Activated CD4-positive, alpha-beta T cell treated with anti-CD3 and anti-CD28 coated beads, Interleukin-2, Interleukin-6, amounts not matched to agents 100 ng/mL and 50 ng/mL, durations not matched to agents 16 hours and 8 hours (primary cell): ENCODE measurements at places on chromosomes 12 and 14.

GRCh38 chr12:106647793-106648514 is 65.2 kb downstream of the RFX4 start:
- no peak for DNase-seq

GRCh38 chr14:83874662-83875061 is 1655.3 kb upstream of the FLRT2 start:
- DNase-seq = no peak

DNA sequence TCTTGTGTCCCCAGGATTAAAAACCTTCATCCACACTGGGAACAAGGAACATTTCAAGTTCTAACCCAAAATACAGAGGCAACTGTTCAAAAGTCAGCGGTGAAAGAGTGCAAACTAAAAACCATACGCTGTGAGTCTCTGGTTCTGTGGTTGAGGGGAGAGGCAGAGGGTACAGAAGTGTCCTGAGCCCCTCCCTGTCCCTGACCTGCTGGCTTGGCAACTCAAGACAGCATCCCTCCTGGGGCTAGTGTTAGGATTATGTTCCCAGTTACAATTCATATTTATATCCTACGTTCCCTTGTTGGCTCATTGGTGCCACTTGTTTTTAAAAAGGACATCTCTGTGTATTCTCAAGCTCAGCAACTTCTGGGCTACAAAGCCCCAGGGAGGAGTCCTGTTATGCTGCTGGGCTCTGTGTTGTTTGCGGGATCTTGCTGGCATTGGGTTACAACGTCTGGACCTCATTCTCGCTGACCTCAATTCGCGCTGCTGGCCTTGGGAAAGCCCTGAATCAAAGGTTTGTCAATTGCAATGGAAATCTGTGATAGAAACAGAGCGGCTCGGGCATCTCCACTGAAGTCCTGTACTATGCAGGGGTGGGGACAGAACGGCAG is 420.8 kb downstream of the FUT8 start:
- no peak for DNase-seq

GRCh38 chr12:131617596-131618302 is 93.1 kb upstream of the SFSWAP start:
- no peak for DNase-seq
